ENCODE measurements at places on chromosomes 6 and 20.
A peak's percentile ranks its signal among the peaks of the same experiment; 100 is the strongest.

- H3K4me1 ChIP-seq: peaks cover 23% of the 10 kb centered on the region
- no peaks in the 10 kb centered on the region for H3K27me3 ChIP-seq
- H3K27ac ChIP-seq: peak overlapping the region; percentile 32
- H3K36me3 ChIP-seq: no peaks in the 10 kb centered on the region
- no peak for DNase-seq
Measured at GRCh38 chr20:41011551-41012067, 17.0 kb upstream of the TOP1 start.

DNA sequence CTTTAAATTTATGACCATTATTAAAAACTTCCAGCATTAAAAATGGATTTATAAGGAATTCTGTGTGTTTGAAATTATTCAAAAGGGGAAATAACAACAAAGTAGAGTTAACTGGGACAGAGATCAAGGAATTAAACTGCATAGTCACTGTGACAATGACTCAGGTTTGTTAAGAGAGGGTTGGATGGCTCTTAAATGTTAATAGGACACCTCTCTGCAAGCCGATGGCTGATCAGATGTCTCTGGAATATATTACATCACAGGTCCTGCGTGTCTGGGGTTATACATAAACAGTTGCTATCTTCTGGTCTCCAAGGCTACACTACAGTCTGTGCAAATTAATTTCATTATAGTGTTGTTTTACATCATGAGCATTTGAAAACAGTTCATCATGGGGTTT is 574.3 kb downstream of the COL12A1 start:
- no peaks in the 10 kb centered on the region for H3K4me1 ChIP-seq
- H3K27me3 ChIP-seq: no peaks in the 10 kb centered on the region

- H3K36me3 ChIP-seq: peaks cover 82% of the 10 kb centered on the region
- peaks cover 26% of the 10 kb centered on the region for H3K4me1 ChIP-seq
- no peak overlapping the region for H3K27ac ChIP-seq
- no peaks in the 10 kb centered on the region for H3K27me3 ChIP-seq
Measured at GRCh38 chr6:126033696-126034095, 47.4 kb downstream of the TRMT11 start.

DNA sequence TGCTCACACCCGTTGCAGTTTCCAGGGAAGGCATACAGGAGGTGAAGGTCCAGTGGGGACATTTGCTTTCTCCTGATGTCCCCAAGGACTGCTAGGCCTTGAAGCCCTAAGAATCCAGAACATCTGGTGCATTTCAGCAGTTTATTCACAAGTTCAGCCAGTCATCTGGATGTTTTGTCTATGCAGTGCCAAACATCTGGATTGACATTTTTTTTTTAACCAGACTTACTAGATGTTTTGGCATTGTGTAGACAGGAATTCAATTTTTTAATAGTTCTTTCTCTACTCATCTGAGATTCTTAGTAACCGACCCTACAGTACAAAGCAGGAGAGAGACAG is 256.2 kb downstream of the CLIC5 start:
- H3K27me3 ChIP-seq: peaks cover 7% of the 10 kb centered on the region
- H3K4me3 ChIP-seq: no peak overlapping the region
- H3K36me3 ChIP-seq: peaks cover 4% of the 10 kb centered on the region
- H3K27ac ChIP-seq: no peak overlapping the region

- DNase-seq: no peak
- no peaks in the 10 kb centered on the region for H3K27me3 ChIP-seq
- peaks cover 8% of the 10 kb centered on the region for H3K4me1 ChIP-seq
Measured at GRCh38 chr20:43984587-43984986, 69.9 kb downstream of the TOX2 start.

- H3K36me3 ChIP-seq: no peaks in the 10 kb centered on the region
- H3K27me3 ChIP-seq: peaks cover 9% of the 10 kb centered on the region
- DNase-seq: no peak
- H3K4me1 ChIP-seq: no peaks in the 10 kb centered on the region
- H3K4me3 ChIP-seq: no peak overlapping the region
- H3K27ac ChIP-seq: no peak overlapping the region
Measured at GRCh38 chr20:13700761-13701160, 62.0 kb upstream of the TASP1 start.

GRCh38 chr6:21514288-21514687 is 79.3 kb upstream of the SOX4 start:
- H3K4me1 ChIP-seq: no peaks in the 10 kb centered on the region
- peaks cover 8% of the 10 kb centered on the region for H3K27me3 ChIP-seq
- no peak for DNase-seq
- no peak overlapping the region for H3K4me3 ChIP-seq
- no peaks in the 10 kb centered on the region for H3K36me3 ChIP-seq

GRCh38 chr6:161133963-161134362 is 139.9 kb downstream of the AGPAT4 start:
- peaks cover 18% of the 10 kb centered on the region for H3K36me3 ChIP-seq
- no peak overlapping the region for H3K4me3 ChIP-seq
- no peak for DNase-seq
- no peaks in the 10 kb centered on the region for H3K27me3 ChIP-seq
- peaks cover 10% of the 10 kb centered on the region for H3K4me1 ChIP-seq
- no peak overlapping the region for H3K27ac ChIP-seq

GRCh38 chr20:40110311-40110831 is 578.7 kb downstream of the MAFB start:
- no peak for DNase-seq
- H3K4me3 ChIP-seq: no peak overlapping the region
- peaks cover 15% of the 10 kb centered on the region for H3K27me3 ChIP-seq
- no peak overlapping the region for H3K27ac ChIP-seq
- no peaks in the 10 kb centered on the region for H3K36me3 ChIP-seq
- no peaks in the 10 kb centered on the region for H3K4me1 ChIP-seq

DNA sequence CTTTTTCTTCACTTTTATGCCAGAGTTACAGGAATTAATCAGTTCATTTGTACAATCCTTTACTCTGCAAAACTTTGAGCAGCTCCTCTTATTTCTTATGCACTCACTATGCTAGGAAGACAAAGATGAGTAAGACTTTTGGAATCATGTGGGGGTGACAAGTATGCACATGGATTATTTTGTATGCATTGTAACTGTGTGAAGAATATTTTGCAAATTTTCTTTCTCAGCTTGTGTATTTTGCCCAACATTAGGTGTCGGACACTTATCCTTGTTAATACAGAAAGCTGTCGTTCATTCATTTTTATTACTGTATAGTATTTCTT is 88.6 kb downstream of the PPP1R14C start:
- no peaks in the 10 kb centered on the region for H3K36me3 ChIP-seq
- H3K27ac ChIP-seq: no peak overlapping the region
- DNase-seq: no peak
- H3K4me1 ChIP-seq: peaks cover 10% of the 10 kb centered on the region

DNA sequence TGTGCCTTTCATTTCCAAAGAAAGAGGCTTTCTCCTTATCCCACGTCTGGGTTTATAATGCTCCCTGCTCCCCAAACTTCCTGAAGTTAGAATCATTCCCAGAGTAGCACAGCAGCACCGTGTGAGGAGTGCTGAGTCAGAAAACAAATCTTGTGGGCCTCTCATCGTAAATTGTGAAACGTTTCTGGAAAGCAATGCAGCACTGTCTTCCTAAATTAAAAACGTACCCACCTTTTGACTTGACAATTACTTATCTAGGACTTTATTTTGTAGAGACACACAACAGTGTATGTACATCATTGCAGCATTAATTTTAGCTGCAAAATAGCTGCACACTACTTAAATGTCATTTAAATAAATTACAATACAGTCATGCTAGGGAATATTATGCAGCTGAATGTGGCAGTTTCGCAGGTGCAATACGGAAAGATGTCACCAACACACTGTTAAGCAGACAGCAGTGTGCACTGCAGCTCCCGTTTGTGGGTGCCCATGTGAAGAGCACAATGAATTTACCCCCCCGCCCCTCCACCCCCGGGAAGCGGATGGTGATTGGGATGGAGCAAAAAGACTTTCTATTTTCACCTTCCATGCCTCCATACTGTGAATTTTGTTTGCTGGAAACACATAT is 30.8 kb downstream of the RRBP1 start:
- H3K36me3 ChIP-seq: peaks cover 2% of the 10 kb centered on the region
- no peaks in the 10 kb centered on the region for H3K27me3 ChIP-seq
- no peak overlapping the region for H3K27ac ChIP-seq

DNA sequence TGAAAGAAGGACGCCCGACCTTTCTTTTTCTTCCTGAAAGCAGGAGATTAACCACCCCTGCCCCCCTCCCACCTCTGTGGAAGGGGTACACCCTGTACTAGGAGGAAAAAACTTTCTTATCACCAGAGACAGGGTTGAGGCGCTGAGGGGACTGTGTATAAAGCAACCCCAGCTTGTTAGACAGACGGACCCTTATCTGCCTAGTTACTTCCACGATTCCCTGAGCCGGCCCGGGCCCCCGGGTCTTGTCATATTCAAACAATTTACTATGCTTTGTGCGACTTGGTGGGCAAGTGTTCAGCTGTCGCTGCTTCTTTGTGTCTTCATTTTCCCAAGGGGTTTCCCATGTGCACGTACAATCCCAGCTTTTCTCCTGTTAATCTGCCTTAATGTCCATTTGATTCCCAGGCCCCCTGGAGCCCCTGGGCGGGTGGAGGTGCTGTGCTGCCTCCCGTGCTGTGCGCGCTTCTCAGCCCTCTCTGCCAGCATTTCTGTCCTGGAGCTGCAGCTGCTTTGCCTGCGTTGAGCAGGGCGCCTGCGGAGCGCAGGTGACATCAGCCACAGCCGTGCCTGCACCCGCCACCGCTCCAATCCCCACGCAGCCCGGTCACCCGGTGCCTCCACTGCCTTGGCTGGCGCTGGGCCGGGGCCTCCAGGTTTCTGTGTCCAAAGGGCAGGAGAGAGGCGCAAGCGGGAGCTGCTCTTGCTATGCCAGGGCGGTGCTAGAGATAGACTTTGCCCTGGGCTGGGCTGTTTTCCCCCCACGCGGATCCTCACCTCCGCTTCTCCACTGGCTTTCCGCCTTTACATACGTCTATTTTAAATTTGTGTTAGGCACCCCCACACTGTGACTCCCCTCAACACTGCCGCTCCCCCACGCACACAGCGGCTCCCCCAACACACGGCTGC is 96.2 kb downstream of the TTLL2 start:
- H3K27me3 ChIP-seq: peaks cover 7% of the 10 kb centered on the region
- H3K27ac ChIP-seq: no peak overlapping the region
- H3K4me3 ChIP-seq: no peak overlapping the region
- H3K36me3 ChIP-seq: no peaks in the 10 kb centered on the region
- no peaks in the 10 kb centered on the region for H3K4me1 ChIP-seq

- DNase-seq: no peak
- H3K27me3 ChIP-seq: no peaks in the 10 kb centered on the region
- H3K27ac ChIP-seq: no peak overlapping the region
- H3K4me3 ChIP-seq: no peak overlapping the region
- H3K4me1 ChIP-seq: no peaks in the 10 kb centered on the region
Measured at GRCh38 chr20:55057779-55058415, 582.5 kb downstream of the DOK5 start.

DNA sequence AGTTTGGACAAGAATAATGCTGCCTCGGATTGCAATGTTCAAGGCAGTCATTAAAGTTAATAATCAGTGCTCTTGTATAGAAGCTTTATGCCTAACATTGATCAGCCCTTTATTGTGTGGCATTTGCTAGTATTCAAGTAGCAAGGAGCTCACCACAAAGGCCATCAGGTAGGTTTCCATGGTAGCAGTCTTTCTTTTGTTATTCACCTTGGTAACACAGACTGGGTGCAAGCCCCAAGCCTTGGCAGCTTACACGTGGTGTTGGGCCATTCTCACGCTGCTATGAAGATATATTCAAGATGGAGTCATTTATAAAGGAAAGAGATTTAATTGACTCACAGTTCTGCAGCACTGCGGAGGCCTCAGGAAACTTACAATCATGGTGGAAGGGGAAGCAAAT is 149.3 kb downstream of the ADAT2 start:
- no peak overlapping the region for H3K4me3 ChIP-seq
- no peaks in the 10 kb centered on the region for H3K27me3 ChIP-seq
- H3K36me3 ChIP-seq: peaks cover 11% of the 10 kb centered on the region
- H3K4me1 ChIP-seq: no peaks in the 10 kb centered on the region
- no peak overlapping the region for H3K27ac ChIP-seq

DNA sequence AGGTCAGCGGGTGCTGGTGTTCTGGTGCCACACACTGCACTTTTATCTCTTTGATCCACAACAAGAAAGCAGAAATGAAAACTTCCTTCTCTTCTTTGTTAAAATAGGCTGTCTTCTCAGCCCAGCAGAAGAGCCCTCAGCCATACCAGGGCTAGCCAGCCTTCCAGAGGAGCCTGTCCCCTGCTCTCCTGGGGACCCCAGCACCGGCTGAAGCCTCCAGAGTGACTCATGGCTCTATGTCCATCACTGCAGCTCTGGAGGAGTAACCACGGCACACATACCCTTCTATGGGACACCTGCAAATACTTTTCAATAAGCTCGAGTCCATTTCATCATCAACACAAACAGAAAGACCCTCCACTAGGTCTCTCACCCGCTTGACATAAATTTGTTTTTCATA is 135.6 kb upstream of the CST7 start:
- no peak for DNase-seq
- no peak overlapping the region for H3K4me3 ChIP-seq
- H3K4me1 ChIP-seq: peaks cover 13% of the 10 kb centered on the region

DNA sequence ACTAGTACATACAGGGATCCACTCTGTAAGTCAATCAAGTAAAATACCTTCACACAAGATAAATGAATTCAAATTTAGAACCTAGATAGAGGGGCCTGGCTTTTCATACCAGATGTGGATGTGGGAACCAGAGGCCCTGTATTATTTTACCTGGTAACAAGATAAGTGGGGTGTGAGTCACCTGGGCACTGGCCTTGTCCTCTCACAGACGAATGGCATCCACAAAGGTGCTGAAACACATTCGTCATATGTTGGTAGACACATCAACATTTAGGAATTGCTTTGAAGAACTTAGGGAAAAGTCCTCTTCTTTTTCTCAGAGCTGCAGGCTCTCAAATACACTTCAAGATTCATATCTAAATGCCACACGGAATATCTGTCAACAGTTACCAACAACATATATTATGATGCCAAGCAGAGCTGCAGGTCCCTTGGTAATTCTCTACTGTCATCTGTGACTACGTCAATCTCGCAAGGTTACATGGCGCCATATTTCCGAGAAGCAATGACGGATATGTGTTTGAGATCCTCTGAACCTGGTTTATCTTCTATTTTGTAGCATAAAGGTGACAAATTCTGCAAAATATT is 618.6 kb downstream of the EPM2A start:
- DNase-seq: no peak
- H3K4me3 ChIP-seq: no peak overlapping the region
- H3K27ac ChIP-seq: no peak overlapping the region
- H3K36me3 ChIP-seq: no peaks in the 10 kb centered on the region
- H3K27me3 ChIP-seq: peaks cover 7% of the 10 kb centered on the region
- H3K4me1 ChIP-seq: no peaks in the 10 kb centered on the region
